ENCODE measurements at places on chromosomes 13 and 19. TPM values are rescaled to one million over a fixed set of nuclear protein-coding genes. Genes with fewer than 3 reads are reported as not detected.

The TEX101 gene
- polyA plus RNA-seq: not detected

The GPR12 gene
- not detected for polyA plus RNA-seq

GRCh38 chr19:4064149-4064495 is 2.6 kb downstream of the ZBTB7A start:
- H3K27me3 ChIP-seq: no peaks in the 10 kb centered on the region
- DNase-seq: no peak
- peak overlapping the region; percentile 93 for H3K4me3 ChIP-seq
- H3K36me3 ChIP-seq: peaks cover 11% of the 10 kb centered on the region
- peaks cover 65% of the 10 kb centered on the region for H3K4me1 ChIP-seq

GRCh38 chr13:49954674-49955455 is 18.7 kb upstream of the SPRYD7 start:
- peaks cover 15% of the 10 kb centered on the region for H3K36me3 ChIP-seq
- DNase-seq: no peak
- H3K4me1 ChIP-seq: peaks cover 10% of the 10 kb centered on the region
- H3K27me3 ChIP-seq: no peaks in the 10 kb centered on the region
- no peak overlapping the region for H3K27ac ChIP-seq
